ENCODE measurements at places on chromosomes 7 and 10.

DNA sequence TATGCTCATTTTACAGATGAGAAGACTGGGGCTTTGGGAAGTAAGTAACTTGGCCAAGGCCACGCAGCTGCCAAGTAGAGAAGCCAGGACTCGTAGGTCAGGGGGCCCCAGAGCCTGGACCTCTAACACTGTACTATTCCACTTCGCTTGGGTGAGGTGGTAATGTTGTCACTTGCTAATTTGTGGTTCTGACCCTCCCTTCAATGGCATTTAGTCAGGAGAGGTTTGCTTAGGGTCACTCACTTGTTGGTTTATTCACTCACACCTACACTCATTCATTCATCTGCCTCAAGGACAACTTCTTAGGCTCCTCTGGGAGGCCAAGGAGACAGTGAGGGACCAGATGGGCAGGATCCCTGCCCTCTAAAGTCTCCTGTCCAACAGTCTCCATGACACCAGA lies 21.3 kb downstream of the BTBD16 start:
- DNase-seq, result no peak

DNA sequence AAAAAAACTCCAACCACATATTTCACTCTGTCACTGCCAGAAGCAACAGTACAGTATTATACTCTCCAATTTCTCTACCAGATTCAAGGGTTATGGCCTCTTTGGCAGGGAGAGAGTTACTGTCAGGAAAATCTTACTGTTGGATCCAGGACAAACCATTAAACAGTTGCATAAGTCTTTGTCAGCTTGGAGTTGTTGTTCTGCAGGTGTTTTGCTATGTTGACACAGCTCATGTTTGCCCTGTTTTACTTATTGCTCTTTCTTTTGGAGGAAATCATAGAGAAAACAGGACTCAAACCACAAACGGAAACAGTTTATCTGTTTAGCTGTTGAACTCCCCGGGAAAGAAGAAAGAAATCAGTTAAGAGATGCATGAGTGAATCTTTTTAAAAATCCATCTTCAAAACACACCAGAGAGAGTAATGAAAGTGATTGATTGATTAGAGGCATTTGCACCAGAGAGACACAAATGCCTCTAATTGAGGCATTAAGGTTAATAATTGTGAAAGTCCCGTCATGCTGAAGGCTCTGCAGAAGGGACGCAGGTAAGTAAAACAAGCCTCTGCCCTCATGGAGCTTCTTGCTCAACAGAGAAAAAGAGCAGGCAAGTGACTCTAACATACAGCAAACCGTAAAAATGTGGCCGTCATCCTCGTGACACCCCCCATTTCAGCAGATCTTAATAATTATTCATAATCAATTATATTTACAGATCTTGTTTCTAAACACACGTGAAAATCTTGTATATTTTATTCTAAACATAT lies 38.7 kb upstream of the ARHGAP21 start:
- no peak for DNase-seq

GRCh38 chr10:122822973-122823690 lies 22.5 kb downstream of the CUZD1 start:
- DNase-seq, result no peak

GRCh38 chr7:98879198-98879978 lies 1.1 kb downstream of the TRRAP start:
- no peak for DNase-seq

GRCh38 chr7:138137423-138138171 lies 61.3 kb downstream of the AKR1D1 start:
- no peak for DNase-seq

GRCh38 chr10:116146372-116147140 lies 126.5 kb downstream of the GFRA1 start:
- DNase-seq, result no peak

GRCh38 chr7:133886797-133887196 lies 240.3 kb upstream of the LRGUK start:
- no peak for DNase-seq
